Fibroblast of skin of abdomen (primary cell): ENCODE measurements at places on chromosomes 6 and 20.
A peak's percentile ranks its signal among the peaks of the same experiment; 100 is the strongest.

GRCh38 chr6:105510746-105511145 lies 107.9 kb upstream of the PREP start:
- DNase-seq, result peak; percentile 66

DNA sequence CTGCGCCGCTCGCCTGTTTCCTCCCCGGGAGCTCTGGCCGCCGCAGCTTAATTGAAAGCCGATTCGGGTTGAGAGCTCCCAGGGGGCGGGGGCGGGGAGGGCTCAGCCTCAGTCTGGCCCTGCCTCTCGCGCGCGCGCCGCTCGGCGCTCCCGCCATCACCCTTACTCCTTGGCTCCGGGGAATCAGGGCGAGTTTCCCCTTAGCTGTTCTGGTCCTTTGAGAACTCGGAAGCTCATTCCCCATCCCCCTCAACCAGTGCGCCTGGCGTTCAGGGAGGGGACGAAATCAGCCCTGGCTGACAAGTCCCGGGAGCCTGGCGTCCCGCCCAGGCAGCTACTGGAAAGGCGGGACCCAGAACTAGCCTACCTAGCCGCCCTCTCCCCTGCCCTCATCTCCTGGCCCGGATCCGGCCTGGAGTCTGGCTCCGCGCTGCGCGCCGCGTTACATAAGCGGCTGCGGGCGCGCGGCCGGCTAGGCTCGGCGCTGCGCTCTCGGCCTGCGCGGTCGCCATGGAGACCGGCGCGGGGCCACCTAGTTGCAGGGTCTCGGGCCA lies 2.8 kb downstream of the SLC12A5 start:
- DNase-seq, result no peak

- no peak for DNase-seq
Observed at GRCh38 chr20:62797671-62798532, 1.6 kb downstream of the MRGBP start.

GRCh38 chr6:107411161-107411560 lies 48.2 kb downstream of the PDSS2 start:
- DNase-seq, result no peak

- DNase-seq, result no peak
Observed at GRCh38 chr6:24353861-24354260, 4.0 kb downstream of the DCDC2 start.

DNA sequence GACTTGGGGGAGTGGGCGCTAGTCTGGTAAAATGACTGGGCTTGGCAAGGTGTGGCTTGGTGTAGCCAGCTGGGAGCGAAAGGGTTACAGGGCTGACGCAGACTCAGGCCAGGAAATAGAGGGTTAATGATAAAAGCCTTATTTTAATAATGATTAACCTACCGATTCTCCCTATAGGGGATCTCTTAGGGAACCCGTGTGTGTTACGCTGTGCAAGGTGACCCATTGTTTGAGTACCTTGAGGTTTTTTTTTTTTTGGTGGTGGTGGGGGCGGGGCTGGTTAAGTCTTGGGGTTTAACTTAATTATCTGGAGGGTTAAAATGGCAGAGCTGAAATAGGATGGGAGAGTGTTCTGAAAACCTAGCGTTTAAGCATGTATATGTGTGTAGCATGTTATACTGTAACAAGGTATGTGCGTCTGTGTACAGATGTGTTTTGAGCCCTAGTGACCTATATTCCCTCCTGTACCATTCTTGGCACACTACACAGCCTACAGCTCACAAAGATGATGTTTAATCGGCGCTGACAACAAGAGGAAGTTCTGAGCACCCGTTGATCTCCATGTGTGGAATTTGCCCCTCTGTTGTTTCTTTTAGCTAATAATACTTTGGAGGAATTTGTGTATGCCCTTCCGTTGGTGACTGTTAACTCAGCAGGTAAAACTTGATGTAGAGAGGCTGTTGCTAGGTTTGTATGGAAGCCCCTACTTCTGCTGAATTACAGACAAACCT lies 1.3 kb downstream of the CARMIL1 start:
- DNase-seq, result no peak

DNA sequence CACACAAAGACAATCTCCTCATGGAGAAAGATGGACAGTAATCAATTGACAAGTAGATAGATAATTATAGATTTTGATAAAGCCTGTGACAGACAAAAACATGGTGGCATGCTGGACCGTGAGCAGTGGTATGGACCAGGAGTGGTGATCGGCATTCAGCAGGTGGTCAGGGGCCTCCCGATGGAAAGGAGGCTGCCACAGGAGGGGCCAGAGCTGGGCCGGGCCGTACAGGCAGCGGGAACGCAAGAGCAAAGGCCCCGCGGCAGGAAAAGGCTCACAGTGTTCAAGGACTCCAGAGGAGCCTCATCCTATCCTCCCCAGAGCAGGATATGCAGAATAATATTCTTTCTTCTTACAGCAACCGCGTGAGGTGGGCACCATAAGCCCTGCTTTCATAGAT lies 123.7 kb downstream of the EYA2 start:
- no peak for DNase-seq

DNA sequence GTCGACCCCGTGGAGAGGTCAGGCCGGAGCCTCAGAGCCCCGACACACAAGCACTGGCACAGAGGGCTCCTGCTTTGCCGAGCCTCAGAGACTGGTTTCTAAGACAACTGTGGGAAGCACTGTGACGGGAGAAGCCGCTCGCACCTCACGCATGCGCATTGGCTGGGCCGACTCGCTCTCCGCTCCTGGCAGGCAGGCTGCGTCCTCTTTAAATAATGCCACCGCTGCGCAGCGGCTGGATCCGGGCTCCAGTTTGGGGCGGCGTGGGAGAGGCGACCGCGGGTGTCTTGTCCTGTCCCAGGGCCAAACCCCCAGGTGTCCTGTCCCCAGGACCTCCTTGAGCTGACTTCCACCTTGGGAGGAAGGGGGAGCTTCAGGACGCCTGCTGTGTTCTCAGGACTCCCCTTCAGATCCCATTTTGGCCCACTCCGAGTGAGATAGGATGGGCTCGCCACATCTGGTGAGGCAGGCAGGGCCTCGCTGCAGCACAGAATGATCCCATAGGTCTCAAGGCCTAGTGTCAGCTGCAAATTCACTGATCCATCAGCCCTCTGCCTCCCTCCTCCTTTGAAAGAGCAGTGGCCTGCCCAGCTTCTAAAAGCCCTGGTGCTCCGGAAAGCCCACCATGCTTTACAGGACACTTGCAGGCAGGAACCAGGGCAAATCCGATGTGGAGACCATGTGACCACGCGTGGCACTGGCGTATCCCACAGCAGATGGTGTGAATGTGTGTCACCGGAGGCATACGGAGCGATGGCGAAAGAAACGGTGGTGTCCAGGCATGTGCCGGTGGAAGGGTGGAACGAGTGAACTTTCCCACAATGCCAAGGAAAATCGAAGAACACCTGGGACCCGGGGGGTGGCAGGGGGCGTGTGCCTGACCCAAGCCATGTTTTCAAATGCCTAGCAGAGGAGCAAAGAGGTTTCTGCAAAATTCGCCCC lies 169.3 kb upstream of the ZNF337 start:
- DNase-seq, result peak; percentile 66

DNA sequence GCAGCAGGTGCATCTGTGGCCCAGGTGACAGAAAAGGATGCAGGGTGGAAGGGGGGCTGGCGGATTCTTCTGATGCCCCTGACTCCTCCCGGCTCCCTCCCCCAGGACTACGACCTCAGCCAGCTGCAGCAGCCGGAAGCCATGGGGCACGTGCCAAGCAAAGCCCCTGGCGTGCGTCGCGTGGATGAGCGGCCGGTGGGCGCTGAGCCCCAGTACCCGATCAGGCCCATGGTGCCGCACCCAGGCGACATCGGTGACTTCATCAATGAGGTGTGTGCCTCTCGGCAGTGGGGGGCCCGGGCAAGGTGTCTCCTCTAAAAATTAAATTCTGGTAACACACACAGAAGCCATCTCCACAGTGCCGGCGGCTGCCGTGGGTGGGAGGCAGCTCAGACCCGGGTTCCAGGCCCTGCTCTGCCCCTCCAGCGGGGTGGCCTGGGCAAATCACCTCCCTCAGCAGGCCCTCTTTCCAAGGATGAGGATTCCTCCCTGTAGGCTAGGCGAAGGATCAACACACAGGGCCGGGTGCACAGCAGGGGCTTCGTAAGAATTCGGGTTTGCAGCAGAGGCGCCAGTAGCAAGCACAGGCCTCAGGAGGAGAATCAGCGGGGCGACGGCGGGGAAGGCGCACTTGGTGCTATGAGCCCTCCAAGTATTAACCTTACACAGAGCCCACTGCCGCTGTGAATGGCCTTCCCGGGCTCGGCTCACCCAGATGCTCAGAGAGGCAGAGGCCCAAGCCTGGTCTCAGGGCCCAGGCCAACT lies 131.5 kb downstream of the TAF4 start:
- no peak for DNase-seq

- peak; percentile 7 for DNase-seq
Observed at GRCh38 chr6:34576286-34576955, 20.3 kb upstream of the SPDEF start.

GRCh38 chr6:148200781-148201180 lies 141.9 kb upstream of the SASH1 start:
- DNase-seq, result no peak

GRCh38 chr20:24277196-24277595 lies 192.2 kb upstream of the SYNDIG1 start:
- no peak for DNase-seq

- peak; percentile 6 for DNase-seq
Observed at GRCh38 chr6:160348223-160349019, at the start of gene SLC22A3. SLC22A3 (plus strand) TSS chr6:160348378; CDS start chr6:160348420, 42 bp downstream.

DNA sequence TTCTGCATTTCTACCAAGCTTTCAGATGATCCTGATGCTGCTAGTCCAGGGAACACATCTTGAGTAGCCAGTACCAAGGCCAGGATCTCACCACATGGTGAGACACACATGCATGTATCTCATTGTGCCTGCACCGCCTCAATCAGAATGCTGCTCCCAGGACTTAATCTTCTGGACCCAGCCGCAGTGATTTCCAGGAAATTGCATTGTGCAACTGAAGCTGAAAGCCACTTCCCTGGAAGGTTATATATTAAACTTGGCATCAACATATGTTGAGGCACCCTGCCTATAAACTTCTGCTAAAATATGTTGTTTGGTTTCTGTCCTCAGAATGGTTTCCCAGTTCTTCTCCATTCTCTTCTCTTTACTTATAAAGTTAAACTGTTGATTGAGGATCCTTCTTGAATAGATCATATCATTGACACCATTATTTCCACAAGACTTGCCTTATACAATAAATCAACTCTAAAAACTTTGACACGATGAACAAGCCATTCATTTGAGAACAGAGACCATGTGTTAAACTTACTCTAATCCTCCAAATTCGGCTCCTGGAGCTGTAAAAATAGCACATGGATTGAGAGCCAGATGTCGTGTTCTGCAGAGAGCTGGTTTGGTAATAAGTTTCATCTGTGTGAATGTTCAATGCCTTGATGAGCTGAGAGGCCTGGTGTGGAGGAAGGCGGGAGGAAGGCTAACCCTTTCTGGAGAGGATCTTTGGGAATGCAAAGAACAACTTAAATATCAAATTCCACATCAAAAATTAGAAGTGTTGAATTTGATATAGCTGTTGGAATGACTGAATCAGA lies 65.0 kb upstream of the PCSK2 start:
- DNase-seq, result peak; percentile 95

DNA sequence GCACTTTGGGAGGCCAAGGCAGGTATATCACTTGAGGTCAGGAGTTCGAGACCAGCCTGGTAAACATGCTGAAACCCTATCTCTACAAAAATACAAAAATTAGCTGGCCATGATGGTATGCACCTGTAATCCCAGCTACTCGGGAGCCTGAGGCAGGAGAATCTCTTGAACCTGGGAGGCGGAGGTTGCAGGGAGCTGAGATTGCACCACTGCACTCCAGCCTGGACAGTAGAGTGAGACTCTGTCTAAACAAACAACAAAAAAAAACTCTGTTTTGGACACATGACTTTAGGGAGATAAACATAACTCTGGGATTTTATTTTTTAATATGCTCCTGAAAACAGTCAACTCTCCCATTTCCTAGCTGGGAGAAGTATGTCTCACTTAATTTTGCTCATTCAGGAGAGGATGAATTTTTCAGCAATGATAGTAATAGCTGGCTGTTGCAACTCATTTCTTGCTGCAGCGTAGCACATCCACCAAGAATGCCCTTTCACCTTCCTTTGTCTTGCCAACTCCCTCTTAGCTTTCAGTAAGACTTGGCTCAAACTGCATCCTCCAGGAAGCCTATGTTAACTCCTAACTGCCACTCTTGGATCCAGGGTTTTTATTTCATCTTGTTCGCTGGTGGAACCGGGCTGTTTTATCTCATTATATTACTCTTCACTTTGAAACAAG lies 24.3 kb downstream of the TOP1 start:
- peak; percentile 45 for DNase-seq

DNA sequence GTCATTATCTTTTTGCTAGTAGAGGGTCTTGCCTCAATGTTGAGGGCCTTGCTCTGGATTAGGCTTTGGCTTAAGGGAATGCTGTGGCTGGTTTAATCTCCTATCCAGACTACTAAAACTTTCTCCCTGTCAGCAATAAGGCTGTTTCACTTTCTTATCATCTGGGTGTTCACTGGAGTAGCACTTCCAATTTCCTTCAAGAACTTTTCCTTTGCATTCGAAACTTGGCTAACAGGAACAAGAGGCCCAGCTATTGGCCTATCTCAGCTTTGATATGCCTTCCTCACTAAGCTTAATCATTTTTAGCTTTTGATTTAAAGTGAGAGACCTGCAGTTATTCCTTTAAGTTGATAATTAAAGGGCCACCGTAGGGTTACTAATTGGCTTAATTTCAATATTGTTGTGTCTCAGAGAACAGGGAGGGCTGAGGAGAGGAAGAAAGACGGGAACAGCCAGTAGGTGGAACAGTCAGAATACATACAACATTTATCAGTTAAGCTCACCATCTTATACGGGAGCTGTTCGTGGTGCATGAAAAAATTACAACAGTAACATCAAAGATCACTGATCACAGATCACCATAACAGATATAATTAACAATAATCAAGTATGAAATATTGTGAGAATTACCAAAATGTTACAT lies 186.7 kb downstream of the PTPRK start:
- DNase-seq, result no peak

GRCh38 chr6:119612911-119613381 lies 263.4 kb upstream of the MAN1A1 start:
- DNase-seq, result peak; percentile 51

DNA sequence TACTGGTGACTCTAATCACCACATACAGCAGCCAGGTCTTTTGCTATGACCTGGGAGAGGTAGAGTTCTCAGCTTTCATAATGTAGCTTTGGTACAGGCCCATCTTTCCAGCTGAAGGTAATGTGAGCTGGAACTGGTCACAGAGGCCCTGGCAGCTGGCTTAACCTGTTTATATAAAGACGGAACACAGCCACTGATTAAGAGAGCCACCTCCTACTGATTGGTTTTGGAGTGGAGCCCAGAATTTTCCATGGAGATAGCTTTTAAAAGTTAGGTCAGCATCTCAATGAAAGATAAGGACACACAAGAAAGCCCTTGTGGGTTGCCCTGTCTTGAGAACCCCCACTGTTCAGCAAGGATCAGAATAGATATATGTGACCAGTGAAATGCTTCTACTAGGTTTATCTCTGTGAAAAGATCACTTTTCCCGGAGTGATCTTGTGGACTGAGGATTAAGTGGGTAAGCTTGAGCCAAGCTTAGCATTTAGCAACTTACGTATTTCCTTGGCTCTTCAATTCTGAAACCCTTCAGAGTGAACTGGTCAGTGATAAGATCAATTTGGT lies 213.7 kb upstream of the CITED2 start:
- no peak for DNase-seq

- no peak for DNase-seq
Observed at GRCh38 chr6:2381872-2382661, 136.7 kb upstream of the GMDS start.

- no peak for DNase-seq
Observed at GRCh38 chr6:101086473-101086872, 205.3 kb upstream of the ASCC3 start.

- no peak for DNase-seq
Observed at GRCh38 chr20:19743640-19743995, 14.4 kb upstream of the RIN2 start.
